ENCODE measurements at places on chromosomes 11 and 22. TPM values are rescaled to one million over a fixed set of nuclear protein-coding genes. Genes with fewer than 3 reads are reported as not detected.
A peak's percentile ranks its signal among the peaks of the same experiment; 100 is the strongest.

- no peak for DNase-seq
These were observed 35.4 kb downstream of the NFAM1 start for GRCh38 chr22:42396621-42397331.

- DNase-seq = no peak
These were observed 7.3 kb downstream of the HEPHL1 start for GRCh38 chr11:94028436-94028835.

DNA sequence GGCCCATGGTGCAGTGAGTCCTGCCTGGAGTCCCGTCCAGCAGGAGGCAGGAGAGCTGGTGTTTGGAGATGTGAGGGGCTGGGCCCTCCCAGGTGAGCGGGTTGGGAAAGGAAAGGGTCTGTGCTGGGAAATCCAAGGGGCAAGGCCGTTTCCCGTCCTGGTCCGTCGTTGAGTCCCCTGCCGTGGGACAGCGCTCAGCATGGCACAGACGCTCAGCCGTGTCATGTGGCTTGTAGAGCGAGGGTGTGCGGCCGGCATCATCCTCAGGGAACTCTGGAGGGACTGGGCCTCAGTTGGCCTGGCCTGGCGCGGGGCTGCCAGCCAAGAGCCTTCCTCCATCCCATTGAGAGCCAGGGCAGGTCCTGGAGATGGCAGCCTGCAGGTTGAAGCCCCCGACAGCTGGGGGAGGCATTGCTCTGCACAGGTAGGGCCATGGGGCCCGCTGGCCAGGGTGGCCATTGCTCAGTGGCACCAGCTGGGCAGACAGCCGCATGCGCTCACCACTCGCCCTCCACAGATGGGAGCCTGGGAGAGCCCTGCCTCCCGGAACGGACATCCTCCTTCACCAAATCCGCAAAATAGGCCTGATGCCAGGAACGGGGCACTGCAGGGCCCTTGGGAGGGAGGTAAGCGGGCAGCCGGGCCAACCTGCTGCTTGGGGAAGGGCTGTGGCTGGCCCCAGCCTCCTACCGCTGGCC lies 28.7 kb downstream of the KCNQ1 start:
- DNase-seq = no peak

DNA sequence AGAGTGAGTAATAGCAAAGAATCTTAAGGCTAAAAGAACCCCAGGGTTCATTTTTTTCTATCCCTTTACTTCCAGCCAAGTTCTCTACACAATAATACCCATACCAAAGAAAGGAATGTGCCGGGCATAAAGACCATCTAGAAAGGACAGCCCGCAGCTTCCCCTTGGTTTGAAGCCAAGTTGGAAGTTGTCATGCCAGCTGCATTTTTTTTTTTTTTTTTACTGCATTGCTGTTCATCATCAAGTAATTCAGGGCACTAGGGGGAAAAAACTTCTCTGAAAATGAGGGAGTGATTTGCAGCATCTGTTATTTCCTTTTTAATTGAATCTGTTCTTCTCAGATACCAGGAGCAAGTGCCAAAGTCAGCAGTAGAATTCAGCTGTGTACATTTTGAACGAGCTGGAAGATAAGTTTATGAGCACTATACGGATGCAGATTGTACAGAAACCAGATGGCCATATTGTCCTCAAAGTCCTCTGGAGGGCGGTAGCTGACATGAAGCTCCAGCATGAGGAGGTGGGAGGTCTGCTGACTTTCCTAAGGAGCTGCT lies 56.4 kb downstream of the UBASH3B start:
- DNase-seq = no peak

DNA sequence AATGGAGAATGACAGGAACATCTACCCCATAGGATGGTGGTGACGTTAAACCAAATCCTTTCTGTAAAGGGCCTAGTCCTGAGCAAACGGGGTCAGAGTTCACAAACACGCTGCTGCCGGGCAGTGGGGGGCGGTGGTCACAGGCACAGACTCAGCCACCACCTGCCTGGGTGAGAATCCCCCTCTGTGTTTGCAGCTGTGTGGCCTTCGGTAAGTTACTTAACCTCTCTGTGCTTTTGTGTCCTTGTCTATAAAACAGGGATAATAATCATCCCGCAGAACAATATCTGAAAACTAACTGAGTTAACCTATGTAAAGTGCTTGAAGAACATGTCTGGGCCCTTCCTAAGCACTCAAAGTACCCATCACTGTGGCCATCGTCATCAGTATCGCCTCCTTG lies 26.0 kb upstream of the PDGFB start:
- no peak for DNase-seq

GRCh38 chr11:32328392-32328791 lies 106.9 kb downstream of the WT1 start:
- DNase-seq = no peak

- DNase-seq = no peak
These were observed 49.2 kb upstream of the FAM181B start for GRCh38 chr11:82782825-82783374.

DNA sequence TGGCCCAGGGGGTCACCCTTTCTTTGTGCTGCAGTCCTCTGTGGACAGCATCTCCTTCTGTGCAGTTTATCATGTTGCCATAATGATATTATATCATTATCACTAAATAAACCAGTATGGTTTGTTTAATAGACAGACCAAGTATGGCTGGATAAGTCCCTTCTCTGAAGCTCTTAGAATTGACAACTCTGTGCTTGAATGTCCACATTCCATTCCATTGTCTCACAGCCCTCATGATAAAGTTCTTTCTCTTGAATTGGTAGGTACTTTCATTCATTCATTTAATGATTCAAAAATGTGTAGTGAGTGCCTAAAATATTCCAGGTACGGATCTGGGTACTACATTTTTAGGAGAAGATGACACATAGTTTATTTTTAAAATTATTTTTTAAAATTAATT lies 7.8 kb downstream of the RPS6KA4 start:
- DNase-seq = no peak

GRCh38 chr22:37163575-37164504 lies 14.1 kb upstream of the IL2RB start:
- peak; percentile 6 for DNase-seq

DNA sequence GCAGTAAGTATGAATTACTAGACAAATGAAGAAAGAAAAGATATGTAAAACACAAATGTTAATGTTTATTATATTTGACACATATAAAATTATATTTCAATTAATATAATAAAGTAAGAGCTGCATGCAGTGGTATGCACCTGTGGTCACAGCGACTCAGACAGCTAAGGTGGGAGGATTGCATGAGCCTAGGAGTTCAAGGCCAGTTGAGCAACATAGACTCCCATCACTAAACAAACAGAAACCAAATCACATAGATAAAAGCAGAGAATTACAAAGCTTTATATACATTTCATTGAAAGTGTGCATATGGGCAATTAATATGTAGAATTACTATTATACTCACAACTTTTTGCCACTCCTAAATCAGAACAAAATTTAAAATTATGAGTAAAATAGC lies 70.0 kb upstream of the HTATIP2 start:
- no peak for DNase-seq

GRCh38 chr11:19683141-19683805 lies 29.4 kb upstream of the NAV2 start:
- DNase-seq = peak; percentile 92

DNA sequence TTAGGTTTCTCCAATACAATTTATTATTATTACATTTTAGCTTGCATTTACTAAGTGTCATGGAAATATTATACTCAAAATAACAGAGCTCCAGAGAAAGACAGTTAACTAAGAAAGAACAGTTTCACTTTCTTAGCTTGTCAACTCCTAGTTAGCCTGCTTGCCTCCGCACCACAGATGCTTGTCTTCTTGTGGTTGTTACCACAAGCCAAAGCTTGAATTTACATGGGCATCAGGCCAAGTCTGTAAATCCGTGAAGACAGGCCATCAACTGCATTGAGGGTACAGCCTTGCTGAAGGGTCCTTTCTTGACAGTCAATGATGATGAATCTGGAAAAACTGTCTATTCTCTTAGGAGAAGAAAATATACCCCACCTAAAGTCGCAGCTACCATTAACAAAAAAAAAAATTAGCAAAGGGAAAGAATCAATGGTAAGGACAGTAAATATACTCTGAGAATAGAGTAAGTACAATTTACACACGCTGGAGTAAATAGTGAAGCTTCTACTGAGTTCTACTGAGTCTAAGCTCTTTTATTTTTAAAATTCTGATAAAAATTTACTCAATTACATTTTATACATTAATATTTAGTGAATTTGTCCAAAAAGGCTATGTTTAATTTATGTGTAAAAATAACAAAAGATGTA lies 15.6 kb upstream of the DENND5A start:
- no peak for DNase-seq

GRCh38 chr11:90330632-90331031 lies 107.8 kb upstream of the CHORDC1 start:
- DNase-seq = no peak

GRCh38 chr22:33803371-33804282 lies 116.6 kb downstream of the LARGE1 start:
- DNase-seq = no peak

DNA sequence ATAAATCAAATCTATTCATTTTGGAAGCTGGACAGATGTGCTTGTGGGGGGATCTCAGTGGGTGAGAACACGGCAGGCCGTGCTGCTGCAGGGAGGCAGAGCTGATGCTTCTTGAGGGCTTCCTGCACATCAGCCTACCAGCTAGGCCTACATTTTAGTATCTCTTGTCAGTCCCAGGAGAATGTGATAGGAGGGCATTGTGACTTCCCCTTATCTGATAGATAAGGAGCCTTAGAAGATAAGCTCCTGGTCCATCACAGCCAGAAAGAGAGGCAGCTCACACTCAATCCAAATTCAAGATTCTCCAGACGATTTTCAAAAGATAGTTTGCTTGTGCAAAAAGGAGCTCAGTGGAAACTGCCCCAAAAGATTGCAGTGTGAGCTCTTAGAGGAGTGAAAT lies 89.0 kb downstream of the SHANK2 start:
- DNase-seq = no peak

- no peak for DNase-seq
These were observed 376.7 kb upstream of the DDI1 start for GRCh38 chr11:103659743-103660142.

DNA sequence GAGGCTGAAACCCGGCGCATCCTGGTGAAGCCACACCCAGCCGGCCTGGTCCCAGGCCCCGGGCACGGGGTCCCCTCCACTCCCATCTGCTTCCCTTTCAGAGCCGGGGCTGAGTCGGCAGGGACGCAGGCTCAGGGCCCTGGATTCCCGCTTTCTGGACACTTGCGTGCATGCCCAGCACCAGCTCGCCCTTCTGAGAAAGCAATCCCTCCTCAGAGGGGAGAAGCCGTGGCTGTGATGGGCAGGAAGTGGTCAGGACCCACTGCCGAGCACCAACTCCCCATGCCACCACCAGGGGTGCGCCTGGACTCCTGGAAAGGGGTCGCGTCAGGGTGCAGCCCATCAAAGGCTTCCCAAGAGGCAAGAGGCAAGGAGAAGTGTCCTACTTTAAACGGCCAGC lies 15.1 kb downstream of the CDKN1C start:
- no peak for DNase-seq

- DNase-seq = peak; percentile 25
These were observed 89.0 kb downstream of the ISX start for GRCh38 chr22:35154937-35155387.

- DNase-seq = no peak
These were observed 125.3 kb downstream of the MORC2 start for GRCh38 chr22:30843245-30843644.

GRCh38 chr11:112637076-112637475 lies 324.1 kb upstream of the NCAM1 start:
- DNase-seq = no peak

DNA sequence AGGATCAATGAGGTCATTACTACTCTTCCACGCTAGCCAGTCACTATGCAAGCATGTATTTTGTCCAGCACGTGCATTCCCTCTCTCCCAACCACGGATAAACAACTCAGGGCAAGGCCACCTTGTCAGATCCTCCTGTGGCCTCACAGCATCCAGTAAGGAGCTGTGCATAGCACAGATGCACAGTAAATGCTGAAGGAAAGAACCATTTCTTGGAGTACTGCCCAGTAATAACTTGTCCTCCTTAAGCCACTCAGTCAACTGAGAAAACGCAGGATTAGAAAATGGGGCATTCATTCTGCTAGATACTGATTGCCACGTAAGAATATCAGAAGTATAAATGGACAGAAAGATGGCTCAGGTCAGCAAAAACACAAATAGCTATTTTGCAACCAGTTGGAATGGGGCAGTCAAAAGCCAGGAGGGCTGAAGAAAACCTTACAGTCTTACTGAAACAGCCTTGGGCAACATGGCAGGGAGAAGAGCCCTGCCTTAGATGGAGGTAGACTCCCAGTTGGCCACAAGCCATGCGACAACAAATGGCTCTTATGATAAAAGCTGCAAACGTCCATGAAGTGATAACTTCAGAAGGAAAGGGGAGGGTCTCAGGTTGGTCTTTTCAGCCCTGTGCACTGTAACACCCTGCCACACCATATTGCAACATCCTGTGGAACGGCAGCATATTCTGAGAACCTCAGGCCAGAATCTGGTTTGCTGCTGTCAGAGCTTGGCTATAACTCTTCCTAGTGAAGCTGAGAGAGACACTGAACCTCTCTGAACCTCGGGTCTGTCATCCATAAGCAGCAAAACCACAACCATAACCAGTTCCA lies 23.0 kb downstream of the PC start:
- no peak for DNase-seq

DNA sequence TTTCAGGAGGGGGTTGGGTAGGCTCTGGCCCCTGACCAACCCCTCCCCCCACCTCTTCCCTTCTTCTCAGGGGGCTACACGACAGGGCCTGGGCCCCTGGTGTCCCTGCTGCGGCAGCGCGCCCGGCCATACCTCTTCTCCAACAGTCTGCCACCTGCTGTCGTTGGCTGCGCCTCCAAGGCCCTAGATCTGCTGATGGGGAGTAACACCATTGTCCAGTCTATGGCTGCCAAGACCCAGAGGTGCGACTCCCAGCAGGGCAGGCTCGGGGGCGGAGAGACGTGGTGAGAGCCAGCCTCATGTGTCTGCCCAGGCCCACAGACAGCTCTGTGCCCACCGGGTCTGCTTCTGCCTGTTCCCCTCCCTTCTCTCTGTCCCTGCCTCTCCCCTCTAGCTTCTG lies 7.6 kb upstream of the GALR3 start:
- no peak for DNase-seq

Gene ANKK1
- total RNA-seq = not detected

Gene AIFM3
- total RNA-seq = 1.4 TPM

Gene APOA5
- total RNA-seq = not detected

Gene EHF
- total RNA-seq = 0.20 TPM

Gene BAIAP2L2
- 0.17 TPM for total RNA-seq

Gene MAPK8IP1
- total RNA-seq = 7.4 TPM

Gene MRGPRX4
- total RNA-seq = not detected

Gene TBX1
- 1.4 TPM for total RNA-seq

Gene HBG1
- total RNA-seq = not detected

Gene CRYBB2
- total RNA-seq = not detected

Gene POLR2F
- 85.5 TPM for total RNA-seq

Gene SOX6
- 22.4 TPM for total RNA-seq

Gene COMMD9
- total RNA-seq = 36.9 TPM

Gene ME3
- 23.8 TPM for total RNA-seq
